ENCODE measurements at places on chromosomes 1 and 21.

DNA sequence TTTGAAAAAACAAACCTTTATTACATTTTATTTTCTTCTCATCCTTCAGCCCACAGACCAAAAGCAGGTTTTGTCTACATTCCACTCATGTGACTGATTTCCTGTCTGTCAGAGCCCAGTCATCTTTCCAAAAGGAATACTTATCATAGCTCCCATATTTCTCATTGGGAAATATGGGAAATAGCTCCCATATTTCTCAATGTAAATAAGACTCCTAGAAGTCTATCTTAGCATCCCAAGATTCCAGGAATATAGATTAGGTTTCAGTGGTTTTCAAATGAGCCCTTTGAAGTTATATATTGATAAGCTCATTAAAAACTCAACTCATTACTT is 19.1 kb upstream of the NRDC start:
- no peak for DNase-seq

DNA sequence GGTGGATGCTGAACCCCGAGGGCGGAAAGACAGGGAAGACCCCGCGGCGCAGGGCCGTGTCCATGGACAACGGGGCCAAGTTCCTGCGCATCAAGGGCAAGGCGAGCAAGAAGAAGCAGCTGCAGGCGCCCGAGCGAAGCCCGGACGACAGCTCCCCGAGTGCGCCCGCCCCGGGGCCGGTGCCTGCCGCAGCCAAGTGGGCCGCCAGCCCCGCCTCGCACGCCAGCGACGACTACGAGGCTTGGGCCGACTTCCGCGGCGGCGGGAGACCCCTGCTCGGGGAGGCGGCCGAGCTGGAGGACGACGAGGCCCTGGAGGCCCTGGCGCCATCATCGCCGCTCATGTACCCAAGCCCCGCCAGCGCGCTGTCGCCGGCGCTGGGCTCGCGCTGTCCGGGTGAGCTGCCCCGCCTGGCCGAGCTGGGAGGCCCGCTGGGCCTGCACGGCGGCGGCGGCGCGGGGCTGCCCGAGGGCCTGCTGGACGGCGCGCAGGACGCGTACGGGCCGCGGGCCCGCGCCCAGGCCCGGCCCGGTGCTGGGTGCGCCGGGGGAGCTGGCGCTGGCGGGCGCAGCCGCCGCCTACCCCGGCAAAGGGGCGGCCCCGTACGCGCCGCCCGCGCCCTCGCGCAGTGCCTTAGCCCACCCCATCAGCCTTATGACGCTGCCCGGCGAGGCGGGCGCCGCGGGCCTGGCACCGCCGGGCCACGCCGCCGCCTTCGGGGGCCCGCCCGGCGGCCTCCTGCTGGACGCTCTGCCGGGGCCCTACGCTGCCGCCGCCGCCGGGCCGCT is 20.7 kb downstream of the FOXO6 start:
- no peak for DNase-seq

DNA sequence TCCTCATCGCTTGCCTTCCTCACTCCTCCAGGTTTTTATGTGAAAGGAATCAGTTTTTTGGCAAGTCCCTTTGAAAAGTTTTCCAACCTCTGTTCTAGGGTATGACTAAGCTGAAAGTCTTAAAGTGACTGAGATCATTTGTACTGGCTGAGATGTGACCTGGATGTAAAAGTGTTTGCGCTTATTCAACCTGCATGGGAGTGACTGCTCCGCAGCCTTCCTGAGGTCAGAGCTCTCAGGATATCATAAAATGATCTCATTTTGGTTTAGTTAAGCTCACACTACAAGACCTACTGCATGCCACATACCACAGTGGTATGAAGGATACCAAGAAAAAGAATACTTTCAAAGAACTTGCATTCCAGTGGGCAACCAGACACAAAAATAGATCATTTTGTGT is 29.8 kb upstream of the TADA1 start:
- DNase-seq: no peak

DNA sequence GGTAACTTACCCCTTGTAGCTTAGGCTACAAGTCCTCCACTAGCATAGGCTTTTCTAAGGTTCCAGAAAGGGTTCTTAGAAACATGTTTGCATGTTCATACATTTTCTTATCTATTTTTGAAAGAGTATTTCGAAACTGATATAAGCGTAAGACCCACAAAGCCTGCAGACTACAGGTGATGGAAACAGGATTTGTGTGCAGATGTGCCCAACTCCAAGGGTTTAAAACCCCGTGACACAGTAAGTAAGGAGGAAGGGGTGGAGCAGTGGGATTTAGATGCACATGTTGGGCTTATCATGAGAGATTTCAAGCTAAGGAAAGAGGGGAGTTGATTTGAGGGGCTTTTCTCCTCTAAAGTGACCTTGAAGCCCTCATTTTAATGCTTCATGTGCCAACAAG is 164.7 kb downstream of the LTN1 start:
- DNase-seq: no peak

- no peak for DNase-seq
Measured at GRCh38 chr1:207282058-207282457, 39.4 kb upstream of the CD55 start.

DNA sequence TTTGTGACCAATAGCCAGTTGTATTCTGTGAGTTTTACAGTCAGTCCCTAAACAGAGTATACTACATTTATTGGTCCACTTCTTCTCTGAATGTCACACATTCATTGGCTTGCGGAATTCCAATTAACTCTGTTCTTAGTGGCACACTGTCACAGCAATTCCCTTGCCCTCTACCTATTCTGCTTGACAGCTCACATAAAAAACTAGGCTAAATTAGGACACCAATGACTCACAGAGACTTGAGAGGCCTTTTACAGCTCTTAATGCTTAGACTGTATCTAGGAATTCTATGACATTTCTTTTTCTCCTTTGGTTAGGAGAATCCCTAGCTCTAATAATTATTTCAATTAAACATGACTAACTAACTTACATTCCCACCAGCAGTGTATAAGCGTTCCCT is 104.1 kb downstream of the NEGR1 start:
- DNase-seq: no peak

DNA sequence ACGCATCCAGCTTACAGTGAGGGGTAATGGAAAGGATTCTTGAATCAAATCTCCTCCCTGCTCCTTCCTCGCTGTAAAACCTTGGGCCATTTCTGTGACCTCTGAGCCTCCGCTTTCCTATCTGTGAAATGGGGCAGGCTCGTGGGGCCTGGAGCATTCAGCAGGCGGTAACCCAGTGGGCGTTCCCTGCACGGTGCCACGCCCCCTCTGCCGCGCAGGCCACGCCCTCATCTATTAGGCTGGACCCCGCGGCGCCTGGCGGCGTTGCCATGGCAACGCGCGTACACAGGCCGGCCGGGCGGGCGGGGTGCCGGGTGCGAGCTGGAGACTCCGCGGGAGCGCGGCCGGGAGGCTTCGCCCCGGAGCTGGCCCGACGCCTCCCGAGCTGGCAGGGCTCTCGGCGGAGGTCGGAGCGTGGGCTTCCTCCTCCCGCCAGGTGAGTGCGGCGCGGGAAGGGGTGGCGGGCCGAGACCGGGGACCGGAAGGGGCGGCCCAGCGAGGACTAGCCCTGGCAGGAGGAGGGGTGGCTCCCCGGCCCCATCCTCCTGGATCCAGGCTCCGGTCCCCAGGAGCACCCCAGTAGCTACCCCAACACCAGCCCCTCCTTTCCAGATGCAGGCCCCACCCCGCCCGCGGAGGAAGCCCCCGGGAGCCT is at the start of gene FHAD1:
TSS of gene FHAD1 (plus strand) at position 264 of the 655 bp plus-strand sequence. CDS start 4,562 bp downstream, outside the sequence.
- DNase-seq: peak; percentile 30

- DNase-seq: no peak
Measured at GRCh38 chr1:212970085-212970484, 19.7 kb downstream of the VASH2 start.

DNA sequence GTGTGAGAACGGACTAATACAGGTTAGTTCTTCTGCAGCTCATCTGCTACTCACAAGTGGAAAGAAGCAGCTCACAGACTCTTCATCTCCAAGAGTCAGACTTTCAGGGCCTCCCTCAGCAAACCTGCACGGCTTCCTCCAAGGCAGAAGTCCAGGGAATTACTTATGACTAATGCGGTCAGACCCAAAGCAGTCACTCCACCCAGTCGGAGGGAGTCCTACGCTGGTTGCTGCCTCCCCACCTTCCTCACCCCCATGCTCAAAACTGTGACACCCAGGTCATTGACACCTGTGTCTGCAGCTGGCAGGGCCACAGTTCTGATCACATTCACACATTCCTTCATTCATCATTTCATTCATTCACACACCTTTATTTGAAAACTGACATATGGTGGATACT is 38.4 kb upstream of the PRDM2 start:
- no peak for DNase-seq

GRCh38 chr1:44345187-44345775 is 9.8 kb downstream of the ERI3 start:
- DNase-seq: no peak

DNA sequence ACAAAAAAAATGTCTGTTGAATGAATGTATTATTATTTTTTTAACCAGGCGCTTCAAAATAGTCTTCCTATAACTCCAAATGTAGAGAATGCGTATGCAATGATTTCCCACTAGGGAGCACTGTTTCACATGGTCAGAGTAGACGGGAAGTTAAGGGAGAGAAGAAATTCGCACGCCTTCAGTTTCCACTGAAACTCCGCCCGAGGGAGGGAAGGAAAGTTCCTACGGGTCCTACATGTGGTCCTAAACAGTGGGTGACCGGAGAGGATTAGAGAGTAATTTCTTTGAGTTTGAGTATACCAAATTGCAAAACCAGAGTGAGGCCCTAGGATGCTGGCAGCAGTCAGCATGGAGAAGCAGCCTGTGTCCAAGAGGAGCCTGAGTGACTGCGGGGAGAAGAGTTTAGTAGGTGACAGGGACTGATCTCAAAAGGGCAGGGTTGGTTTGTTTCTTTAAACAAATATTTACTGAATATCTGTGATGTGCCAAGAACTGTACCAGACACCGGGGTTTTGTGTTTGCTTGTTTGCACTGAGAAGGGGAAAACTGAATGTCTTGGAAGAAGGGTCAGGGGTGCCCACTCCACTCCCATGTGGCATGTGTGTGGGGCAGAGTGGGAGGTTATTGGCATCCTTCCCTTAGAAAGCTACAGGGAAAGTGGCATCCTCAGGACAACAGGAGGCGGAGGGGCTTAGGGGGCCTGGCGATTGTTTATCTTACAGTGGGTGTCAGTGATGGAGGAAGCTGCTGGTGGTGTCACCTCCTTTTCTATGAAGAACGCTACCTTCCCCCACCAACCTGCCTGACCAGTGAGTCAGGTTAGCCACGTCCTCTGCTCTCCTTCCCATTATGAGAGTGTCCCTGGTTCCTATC is 22.8 kb downstream of the RNU5D-1 start:
- no peak for DNase-seq

- no peak for DNase-seq
Measured at GRCh38 chr1:4115191-4115900, 215.3 kb upstream of the C1orf174 start.

GRCh38 chr1:150149271-150150132 is at the start of gene PLEKHO1:
PLEKHO1 (plus strand) TSS chr1:150149916; CDS start chr1:150150258, 342 bp downstream.
- peak; percentile 73 for DNase-seq

DNA sequence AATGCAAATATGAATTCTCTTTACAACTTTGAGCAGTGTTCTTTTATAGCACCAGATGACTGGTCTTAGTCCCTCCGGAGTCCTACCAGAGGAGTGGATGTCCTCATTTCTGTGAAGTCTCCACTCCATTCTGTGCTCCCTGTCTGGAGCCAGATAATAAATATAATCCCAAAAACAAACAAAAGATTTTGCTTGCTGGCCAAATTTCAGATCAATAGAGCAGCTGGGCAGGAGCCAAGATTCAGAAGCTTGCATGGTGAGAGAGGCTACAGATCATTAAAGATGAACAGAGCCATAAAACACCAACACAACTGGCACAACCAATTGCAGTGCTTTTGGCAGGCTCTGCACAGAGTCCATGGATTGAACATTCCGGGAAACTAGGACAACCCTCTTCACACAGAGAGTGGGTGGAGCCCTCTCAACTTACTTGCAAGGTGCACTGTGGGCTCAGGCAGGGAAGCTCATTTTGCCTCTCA is 231.5 kb upstream of the SNX7 start:
- DNase-seq: no peak

DNA sequence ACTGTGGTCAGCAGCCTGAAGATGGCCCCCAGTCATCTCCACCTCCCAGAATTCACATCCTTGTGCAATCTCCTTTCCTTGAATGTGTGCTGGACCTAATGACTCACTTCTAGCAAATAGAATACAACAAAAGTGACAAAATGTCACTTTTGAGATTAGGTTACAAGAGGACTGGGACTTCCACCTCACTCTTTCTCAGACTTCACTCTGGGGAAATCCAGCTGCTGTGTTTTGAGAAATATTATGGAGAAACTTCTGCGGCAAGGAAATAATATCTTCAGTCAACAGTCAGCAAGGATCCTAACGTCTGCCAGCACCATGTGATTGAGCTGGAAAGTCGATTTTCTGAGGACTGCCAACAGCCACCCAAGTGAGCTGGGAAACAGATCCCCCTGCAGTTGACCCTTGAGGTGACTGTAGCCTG is 70.5 kb upstream of the GADD45A start:
- no peak for DNase-seq

- no peak for DNase-seq
Measured at GRCh38 chr1:103230061-103230460, 121.7 kb upstream of the COL11A1 start.
